SHP77 treated with DMSO at 0.1 percent for 48 hours (cell line): ENCODE measurements at places on chromosomes 2 and 18.

- no peak for DNase-seq
These were observed 638.4 kb upstream of the POU3F3 start for GRCh38 chr2:104215269-104216161.

DNA sequence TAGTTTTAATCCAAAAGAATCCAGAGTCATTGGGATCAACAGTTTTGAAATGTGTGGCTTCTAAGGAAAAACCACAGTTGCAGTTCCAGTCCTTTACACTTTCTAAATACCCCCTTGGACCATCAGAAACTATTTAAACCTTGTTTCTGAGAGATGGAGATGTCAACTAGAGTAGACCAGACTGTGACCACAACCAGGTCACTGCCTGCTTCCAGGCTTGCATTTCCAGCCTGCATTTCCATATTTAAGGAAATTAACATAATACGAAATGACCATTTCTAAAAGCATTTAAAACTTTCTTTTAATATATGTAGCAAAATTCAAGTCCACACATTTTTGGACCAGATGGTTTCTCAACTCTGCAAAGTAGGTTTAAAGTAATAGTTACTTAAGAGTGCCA, 38.4 kb downstream of the ADD2 start:
- DNase-seq = no peak

GRCh38 chr2:140882671-140883620, 1247.9 kb downstream of the LRP1B start:
- DNase-seq = no peak

GRCh38 chr2:128573116-128573515, 254.4 kb upstream of the HS6ST1 start:
- no peak for DNase-seq

- DNase-seq = no peak
These were observed 238.5 kb upstream of the RGPD4 start for GRCh38 chr2:107588181-107588580.

- no peak for DNase-seq
These were observed 83.6 kb upstream of the CYP1B1 start for GRCh38 chr2:38159597-38159996.

DNA sequence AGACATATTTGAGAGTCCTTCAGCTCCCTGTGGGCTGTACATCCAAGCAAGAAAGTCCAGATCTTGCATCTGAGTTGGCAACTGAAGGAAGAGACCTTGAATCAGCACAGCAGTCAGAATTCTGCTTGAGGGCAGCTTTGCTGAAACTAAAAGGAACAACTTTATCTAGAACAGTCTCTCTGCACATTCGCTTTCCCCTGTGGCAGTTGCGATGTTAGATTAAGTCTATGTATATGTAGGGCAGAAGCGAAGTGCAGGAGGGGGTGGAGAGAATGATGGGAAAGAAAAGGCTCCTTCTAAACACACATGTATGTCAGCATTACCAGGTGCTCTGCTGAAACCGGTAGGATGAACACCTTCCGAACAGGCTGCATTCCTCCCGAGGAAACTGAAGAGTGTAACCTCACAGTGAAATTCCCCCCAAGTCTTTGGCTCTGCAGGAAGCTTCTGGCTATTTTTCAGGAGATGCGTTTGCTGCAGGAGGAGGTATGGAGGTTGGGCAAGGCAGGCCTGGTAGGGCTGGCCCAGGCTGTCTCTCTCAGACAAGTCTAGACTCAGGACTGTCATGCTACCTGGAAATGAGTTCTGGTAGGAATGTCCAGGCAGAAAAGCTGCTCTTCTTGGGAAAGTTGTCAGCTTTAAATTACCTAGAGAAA, 70.0 kb upstream of the ATL2 start:
- DNase-seq = no peak
